ENCODE measurements at places on chromosomes 3 and 15.

DNA sequence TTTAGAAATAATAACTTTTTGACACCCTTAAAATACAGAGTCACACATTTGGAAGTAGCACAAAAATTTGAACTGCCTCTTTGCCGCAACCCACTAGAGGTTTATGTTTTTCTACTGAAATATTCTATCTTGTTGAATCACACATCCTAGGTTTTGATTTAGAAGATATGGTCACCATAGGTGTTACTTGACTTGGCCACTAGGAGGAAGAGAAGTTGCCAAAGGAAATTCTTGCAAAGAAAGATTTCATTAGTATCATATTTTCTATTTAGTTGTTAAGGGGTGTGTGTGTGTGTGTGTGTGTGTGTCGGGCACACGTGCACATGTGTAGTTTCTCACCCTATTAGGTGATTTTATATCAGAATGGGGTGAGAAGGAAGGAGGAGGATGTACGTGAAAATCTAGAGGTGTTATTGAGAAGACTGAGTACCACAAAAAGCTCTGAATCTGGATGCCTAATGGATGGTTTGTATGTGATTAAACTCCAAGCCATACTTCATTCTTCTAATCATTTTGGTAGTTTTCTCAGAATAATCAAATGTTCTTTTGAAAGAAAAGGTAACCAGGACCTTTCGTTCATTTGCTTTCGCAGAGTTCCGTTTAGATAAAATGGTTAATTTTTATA is 31.5 kb downstream of the ZFAND6 start:
- DNase-seq = no peak

DNA sequence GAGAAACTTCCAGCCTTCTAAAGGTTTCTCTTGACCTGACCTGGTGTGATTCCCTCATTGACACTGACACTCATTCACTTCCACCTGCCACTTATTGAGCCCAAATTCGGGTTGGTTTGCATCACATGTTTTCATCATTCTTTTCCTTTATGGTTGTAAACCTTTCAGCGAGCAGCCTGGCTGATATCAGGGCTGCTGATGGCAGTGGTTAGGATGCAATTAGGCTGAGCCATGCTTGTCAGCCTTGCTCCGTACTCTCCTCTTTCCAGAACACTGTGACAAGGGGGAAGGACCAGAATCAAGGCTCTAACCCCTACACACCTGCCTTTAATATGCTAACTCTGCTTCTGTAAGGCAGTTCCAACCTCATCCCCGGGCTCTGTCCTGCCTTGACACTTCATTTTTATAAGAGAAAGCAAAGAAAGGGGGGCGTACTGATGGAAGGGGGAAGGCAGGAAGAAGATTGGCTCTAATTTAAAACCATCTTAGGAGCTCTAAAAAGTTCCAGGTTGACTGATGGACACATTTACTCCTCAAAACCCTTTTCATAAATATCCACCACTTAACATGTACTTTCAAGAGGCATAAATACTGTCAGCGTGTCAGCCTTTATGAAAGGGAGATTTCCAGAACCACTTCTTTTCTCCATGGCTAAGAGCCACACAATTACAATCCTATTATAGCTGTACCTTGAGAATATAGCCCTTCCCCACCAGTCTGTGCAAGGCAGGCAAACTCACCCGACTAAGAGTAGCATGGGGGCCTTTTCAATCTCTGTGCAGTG is 5.7 kb downstream of the NMNAT3 start:
- no peak for DNase-seq

GRCh38 chr15:92898988-92899582 is 1.0 kb upstream of the CHD2 start:
- no peak for DNase-seq

DNA sequence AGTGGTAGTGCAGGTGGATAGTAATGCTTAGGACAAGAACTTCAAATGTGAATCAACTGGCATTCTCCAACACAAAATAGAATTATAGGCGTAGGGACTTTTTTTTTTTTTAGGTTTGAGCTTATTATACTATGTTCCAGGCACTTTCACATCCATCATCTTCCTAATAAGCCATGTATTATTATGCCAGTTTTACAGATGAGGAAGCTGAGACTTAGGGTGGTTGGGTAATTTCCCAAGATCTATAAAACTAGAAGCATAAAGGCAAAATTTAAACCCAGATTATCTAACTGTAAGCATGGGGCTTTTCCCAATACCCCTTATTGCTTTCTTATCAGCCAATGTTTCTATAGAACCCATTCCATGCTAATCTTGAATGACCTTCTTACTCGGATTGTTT is 75.1 kb upstream of the ETV5 start:
- no peak for DNase-seq

DNA sequence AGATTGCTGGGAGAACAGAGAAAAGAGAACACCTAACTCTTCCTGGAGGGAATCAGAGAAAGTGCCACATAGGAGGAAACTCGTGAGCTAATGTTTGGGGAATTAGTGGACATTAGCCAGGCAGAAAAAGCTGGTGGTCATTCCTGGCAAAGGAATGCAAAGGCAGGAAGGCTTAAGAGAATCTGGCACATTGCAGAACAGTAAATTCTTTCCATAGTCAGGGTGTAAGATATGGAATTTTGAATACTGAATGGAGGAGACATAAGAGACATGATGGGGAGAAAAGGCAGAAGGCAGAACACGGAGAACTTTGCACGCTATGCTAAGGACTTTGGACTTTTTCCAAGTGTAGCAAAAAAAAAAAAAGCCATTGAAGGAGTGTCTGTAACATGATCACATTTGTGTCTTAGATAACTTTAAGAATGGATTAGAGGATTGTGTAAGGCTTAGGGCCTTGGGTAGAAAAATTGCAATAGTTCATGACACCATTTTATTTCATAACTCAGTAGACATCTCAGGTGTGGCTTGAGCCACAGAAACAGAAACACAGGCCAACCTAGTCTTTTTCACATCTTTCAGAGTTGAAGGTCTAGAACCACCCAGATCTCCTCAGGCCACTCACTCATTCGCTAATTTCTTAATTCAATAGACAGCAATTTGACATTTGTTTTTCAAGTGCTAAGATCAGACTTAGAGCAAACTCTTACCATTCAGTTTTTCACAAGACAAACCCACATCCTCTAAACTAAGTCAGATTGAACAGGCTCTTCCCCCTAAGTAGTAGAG is 31.2 kb upstream of the CCDC80 start:
- DNase-seq = peak; percentile 41

DNA sequence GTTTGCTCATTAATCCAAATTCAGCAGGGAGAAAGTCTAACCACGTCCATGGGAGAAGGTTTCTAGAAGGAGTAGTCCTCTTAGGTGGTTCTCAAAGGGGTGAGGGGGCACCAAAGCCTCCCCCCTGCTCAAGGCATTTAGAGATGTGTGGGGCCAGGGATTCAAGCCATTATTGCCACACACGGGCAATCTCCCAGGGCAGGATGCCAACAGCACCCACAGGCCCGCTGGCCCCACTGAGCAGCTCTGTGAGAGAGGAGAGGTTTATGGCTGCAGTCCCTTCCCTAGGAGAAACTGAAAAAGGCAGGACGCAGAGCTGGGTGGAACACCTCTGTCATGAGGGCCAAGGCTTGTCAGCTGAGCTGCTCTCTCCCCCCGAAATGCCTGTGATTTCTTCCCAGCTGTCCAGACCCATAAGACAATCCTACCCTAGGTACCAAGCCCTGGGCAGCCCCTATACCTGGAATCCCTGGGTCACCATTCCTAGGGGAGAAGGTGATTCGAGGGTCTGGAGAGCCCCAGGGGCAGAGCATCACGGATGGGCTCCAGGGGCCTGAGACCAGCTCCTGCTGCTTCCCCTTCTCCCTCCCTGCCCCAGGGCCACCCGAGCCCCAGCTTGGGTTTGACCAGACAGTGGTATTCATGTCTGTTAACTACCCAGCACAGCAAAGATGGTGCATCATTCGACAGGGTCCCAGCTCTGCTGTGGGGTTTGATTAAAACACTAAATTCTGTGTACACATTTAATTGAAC is 39.0 kb downstream of the WHAMM start:
- no peak for DNase-seq

DNA sequence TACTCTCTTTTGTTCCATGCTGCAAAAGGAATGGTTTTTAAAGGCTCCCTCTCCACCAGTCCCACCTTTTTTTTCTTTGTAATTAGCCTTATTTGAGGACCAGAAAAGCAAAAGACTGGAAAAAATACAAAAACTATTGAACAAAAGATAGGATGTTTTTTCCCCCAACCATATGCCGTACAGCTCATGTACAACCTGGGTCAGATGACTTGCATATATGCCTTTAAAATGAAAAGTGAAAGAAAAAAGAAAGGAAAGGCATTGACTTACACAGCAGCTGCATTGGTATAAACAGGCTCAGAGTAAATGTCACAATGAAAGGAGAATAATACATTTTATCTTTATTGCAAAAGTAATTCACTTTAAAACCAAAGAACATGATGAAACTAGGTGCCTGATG is 69.5 kb upstream of the CMC1 start:
- DNase-seq = peak; percentile 34

GRCh38 chr3:131474115-131474514 is 28.7 kb downstream of the MRPL3 start:
- no peak for DNase-seq

DNA sequence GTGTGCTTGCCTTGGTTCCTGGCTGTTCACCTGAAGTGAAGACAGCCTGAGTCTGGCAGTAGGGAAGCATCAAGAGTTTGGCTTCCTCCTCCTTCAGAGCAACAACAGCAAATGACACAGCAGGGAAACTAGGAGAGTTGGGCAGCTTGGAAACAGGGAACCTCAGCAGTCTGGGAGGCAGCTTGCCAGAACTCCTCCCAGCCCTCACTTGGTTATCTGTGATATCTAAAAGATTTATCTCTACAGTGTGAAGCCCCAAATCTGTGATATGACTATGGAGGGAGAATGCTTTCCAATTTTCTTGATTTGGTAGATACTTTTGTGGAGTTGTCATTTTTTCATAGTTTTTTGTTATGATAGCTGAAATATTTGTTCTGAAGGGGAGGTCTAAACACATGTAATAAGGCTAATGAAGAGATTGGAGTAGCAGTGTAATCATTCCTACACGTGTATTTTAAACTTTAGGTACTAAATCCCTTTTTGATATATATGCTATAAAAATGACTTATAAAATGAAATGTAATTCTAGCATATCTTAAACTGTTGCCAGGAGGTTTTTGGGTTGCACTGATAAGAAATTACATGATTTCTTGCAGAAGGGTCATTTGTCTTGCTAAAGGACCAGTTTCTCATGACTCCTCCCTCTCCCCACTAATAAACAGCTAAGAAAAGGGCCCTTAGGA is 20.8 kb downstream of the UBE2E1 start:
- DNase-seq = no peak

DNA sequence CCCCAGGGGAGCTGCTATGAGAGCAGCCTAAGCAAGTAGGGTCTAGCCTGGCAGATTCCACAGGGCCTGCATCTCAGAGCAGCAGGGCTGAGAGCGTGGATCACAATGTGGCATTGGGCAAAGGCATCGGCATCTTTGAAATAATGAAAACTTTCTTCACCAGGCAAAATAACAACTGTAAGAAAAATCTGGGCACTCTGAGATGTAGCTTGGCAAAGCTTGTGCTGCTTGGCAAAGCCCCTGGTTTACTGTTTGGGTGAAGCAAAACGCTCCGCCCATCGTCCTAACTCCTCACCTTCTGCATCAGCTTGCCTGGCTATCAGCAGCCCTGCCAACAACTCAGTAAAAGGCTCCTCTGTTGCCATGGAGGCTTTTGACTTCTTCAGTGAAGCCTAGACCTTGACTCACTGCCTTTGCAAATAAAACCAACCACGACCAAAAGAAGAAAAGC is 212.8 kb upstream of the EIF1B start:
- no peak for DNase-seq

GRCh38 chr3:151210676-151211381 is 7.8 kb upstream of the GPR171 start:
- no peak for DNase-seq

DNA sequence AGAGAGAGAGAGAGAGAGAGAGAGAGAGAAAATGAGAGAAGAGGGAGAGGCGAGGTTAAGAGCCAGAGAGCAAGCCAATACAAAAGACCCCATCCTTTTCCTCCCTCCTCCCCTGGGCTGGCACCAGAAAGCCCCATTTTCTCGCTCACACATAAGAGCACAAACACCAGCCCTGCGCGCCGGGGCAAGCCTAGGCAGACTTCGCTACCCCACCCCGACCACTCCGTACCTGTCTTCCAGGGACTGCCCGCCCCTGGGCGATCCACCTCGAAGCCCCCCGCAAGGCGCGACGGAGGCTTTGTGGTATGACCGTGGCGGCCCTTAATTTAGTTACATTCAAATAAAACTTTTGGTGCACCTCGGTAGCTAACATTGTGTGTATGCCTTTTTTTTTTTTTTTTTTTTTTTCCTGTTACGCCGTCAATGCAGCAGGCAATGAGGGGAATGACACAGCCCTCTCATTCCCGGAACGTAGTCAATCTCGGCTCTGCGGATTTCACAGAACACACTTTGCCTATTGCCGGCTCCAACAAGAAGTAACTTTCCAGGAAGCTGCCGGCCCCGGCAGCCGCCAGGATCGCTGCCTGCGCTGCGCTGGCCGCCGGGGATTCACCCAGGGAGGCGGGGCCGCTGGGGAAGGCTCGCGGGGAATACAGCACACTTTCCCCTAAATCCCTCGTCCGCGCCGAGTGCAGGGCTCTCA is 7.7 kb downstream of the BCL6 start:
- DNase-seq = peak; percentile 69

DNA sequence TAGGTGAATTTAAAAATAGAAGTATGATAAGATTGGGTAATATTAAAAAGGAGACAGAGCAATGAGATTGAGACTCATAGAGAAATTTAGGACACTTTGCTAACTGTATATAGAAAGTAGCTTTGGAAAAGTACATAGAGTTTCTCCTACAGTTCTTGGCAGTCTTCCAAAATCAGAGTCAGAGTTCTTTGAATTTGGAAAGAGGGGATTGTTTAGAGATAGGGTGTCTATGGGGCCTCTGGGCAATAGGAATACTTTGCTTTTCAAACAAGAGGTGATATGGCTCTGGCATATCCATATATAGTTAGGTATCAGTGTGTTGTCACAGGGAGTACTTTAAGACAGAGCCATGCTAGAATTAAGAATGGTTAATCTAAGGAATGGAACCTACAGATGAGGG is 477.1 kb upstream of the KCNMB2 start:
- DNase-seq = no peak

GRCh38 chr3:29942297-29942696 is 661.4 kb downstream of the RBMS3 start:
- DNase-seq = no peak

DNA sequence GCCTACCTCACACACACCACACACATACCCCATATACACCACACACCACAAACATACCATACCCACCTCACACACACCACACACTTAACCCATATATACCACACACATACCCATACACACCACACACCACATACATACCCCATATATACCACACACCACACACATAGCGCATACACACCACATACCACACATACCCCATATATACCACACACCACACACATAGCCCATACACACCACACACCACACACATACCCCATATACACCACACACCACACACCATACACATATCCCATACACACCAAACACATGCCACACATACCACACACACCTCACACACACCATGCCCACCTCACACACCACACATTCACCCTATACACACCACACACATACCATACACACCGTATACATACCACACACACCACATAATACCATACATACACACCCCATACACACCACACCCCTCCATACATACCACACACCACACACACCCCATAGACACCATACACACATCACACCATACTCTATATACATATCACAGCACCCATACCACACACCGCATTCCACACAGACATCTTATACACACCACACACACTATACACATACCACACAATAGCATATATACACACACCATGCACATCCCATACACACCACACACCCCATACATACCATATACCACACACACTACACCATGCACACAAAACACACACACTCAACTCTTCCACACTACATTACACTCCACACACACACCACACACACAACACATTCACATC is 29.5 kb downstream of the APBA2 start:
- no peak for DNase-seq

All from CD4-positive, alpha-beta T cell treated with Interleukin-10 for 1 hour (primary cell).